ENCODE measurements at places on chromosomes 2 and 18.

- no peak for DNase-seq
Observed at GRCh38 chr2:199814101-199814816, 36.7 kb downstream of the FTCDNL1 start.

GRCh38 chr2:25473758-25474340, 132.1 kb upstream of the DNMT3A start:
- no peak for DNase-seq

DNA sequence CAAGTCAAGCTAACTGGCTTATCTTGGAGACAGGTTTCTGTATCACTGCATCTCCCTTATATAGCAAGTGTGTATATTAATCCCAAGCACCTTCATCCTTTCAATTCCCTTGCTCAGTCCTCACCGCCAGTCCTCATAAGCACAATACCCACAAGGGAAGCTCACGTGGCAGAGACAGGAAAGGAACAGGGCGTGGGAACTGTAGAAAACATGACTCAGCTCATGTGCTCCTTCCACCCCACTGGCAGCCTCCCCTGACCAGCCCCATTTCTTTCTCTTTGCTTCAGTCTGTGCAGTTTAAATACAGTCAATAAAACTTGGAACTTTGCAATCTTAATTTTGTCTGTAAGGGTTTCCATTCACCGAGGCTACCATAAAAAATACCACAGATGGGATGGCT, 36.5 kb upstream of the CDH19 start:
- DNase-seq, result no peak

- DNase-seq, result no peak
Observed at GRCh38 chr18:47484068-47484467, 232.6 kb upstream of the SKOR2 start.

DNA sequence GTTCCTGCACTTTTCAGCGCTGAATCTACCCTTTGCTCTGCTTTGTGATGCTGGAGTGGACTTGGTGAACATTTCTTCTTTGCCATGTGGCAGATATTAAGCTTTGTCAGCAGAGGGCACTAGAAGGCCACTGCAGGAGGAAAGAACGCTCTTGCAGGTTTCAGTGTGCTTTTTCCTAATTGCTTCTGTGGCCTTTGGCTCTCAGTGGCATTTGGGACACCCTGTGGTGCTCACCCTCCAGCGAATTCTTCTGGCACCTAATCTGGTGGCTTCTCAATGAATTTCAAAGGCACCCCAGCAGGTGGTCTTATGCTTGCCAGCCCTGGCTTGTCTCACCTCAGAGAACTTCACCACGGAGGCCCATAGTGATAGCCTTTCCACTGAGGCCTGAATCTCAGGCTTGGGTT, 146.7 kb downstream of the MYO3B start:
- no peak for DNase-seq

DNA sequence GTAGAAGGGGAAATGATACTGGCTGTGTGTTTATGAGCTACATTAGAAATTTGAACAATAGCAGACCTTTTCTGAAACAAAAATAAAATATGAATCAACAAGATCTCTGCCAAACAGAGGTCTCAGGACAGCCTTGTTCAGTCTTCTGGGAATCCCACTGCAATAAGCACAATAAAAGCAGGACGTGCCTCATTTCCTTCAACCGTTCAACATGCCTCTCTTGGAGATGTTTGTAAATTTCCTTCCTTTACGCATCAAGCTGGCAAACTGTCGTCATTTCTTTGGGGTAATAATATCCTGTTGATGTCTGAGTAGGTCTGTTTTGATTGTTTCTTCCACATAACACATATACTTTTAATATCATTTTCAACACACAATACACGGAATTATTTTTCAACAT, 77.2 kb downstream of the TCF4 start:
- no peak for DNase-seq

- DNase-seq, result no peak
Observed at GRCh38 chr2:214865400-214865799, 55.9 kb upstream of the BARD1 start.

- DNase-seq, result no peak
Observed at GRCh38 chr2:69961496-69961895, at the start of gene ASPRV1. Gene ASPRV1, minus strand, starts transcription at chr2:69961631. Its CDS starts 195 bp downstream, at chr2:69961436.

GRCh38 chr2:176129813-176130146, 275 bp downstream of the HOXD8 start:
- DNase-seq, result no peak

DNA sequence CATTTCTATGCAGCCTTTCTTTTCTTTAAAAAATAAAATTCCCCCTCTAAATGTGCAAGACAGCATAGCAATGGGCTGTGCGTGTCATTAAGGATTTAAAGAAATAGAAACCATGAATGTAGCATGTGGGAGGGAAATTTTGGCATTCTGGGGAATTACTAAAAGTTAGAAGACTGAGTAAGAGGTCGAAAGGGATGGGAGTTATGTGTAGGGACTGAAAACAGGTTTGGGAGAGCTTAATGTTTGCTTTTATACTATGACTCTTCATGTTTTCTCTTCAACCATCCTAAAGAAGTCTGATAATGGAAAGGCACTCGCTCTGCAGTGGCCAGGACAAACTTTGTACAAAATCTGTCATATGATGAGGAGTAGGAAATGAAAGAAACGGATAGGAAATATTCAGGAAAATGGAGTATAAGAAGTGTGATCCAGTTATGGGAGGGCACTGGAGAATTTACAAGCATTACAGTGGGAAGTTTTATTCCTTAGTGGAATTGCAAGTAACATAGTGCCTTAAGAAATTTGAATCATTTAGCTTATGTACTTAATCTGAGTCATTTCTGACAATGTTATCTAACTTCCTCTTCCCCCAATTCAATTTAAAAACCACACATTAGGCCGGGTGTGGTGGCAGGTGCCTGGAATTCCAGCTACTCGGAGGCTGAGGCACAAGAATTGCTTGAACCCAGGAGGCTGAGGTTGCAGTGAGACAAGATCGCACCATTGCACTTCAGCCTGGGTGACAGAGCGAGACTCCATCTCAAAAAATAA, 20.6 kb downstream of the TMEM87B start:
- DNase-seq, result no peak

DNA sequence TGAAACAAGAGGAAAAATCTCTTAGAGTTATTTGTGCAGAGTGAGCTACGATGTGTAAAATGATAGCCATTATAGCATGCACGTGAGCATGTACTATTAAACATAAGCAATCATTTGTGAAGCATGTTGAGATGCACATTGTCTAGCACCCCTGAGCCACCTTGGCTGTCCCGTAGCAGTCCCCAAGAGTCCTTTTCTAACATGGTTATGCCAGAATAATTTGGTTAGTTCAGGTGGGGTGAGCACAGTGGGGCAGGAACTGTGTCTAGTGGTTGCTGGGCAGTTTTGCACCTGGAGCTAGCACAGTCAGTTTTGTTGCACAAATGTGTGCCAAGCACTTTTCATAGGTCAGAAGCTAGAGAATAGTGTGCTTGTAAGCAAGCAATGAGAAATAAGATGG, 809.8 kb downstream of the RNF144A start:
- DNase-seq, result no peak

DNA sequence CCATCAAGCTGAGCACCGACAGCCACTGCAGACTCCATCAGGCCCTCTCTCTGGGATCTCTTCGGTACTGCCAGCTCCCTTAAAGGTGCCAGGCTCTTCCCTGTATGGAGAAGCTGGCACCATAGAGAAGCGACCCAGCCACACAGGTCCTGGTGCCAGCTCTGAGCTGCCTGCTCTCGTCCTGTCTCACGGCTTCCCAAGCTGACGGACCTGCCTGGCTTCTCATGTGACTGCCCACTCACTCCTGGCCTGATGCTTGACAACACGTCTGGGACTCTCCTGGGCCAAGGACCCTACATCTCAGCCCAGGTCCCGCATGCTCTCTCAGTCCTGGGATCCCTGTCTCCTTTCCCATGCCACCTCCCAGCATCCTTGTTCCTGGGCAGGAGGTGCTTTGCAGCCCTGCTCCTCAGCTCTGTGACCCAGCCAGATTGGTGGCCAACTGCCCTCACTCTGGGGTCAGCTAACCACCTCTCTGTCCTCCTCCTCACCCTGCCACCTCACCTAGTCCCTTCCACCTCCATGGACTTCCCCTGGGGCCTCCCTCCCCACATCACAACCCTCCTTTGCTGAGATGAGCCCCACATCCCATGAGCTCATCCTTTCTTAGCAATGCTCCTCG, 12.5 kb upstream of the ATOH8 start:
- DNase-seq, result no peak

- no peak for DNase-seq
Observed at GRCh38 chr2:45168711-45169338, 159.6 kb upstream of the SIX2 start.

GRCh38 chr2:106284255-106284654, 90.2 kb upstream of the UXS1 start:
- DNase-seq, result no peak

GRCh38 chr2:100654611-100655010, 91.8 kb downstream of the PDCL3 start:
- no peak for DNase-seq

- DNase-seq, result no peak
Observed at GRCh38 chr18:69759046-69759445, 188.6 kb downstream of the CD226 start.

DNA sequence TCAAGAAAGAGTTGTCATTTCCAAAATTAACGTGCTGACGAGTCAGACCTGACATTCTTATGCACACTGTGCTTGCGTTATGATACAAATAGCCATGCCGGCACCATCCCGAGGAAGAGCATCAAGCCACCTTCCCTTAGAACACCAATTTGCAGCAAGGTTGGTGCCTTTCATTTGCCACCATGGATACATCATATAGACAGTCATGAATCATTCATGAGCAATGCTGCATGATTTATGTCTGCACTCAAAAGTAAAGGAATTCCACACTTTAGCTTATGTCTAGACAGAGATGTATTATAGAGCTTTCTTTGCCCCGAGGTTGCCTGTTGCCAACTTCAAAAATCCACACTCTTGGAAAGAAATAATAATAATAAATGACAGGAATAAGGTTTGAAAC, 166.9 kb downstream of the VWC2L start:
- DNase-seq, result no peak

DNA sequence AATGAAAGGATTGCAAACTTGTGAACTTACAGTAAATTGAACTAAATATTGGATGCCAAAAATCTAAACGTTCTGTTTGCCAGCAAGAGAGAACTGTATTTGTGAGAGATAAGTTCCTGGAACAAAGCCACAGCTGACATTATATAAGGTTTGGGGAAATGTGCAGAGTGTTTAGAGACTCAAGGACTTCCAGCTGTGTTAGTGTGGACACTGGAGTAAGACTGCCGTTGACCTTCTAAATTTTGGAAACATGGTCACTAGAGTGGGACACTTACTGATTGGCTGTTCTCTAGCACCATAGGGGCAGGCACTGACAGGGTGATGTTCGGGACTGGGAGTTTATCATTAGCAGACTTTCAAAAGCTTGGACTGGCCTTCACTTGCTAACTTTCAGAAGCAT, 40.5 kb downstream of the SCN9A start:
- no peak for DNase-seq

GRCh38 chr2:150477347-150477746, 10.1 kb downstream of the RND3 start:
- no peak for DNase-seq

DNA sequence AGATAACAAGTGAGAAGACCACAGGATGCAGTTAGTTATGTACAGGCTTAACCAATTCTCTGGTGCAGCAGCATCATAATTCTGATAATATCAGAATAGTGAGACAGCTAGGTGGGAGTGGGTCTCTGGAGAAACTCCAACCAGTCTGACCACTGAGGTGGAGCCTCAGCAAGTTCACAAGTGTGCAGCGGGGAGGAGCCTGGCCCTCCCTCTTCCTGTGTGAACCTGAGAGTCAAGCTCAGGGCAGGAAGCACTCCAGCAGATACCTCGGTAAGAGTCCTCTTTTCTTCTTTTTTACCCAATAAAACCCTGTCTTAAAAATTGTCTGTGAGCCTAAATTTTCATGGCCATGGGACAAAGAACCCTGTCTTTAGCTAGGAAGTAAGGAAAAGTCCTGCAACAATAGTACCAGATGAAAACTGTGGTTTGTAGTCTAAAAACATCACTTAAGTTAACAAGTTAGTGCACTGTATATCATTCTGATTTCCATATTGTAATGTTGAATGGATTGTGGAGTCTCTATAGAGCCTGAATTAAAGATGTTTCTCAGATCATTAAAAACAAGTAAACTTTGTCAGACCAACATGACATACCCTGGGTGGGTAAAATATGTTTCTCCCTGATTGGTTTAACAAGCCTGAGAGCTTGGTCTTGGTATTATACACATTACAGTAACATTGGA, 370.8 kb downstream of the TMEM182 start:
- no peak for DNase-seq

DNA sequence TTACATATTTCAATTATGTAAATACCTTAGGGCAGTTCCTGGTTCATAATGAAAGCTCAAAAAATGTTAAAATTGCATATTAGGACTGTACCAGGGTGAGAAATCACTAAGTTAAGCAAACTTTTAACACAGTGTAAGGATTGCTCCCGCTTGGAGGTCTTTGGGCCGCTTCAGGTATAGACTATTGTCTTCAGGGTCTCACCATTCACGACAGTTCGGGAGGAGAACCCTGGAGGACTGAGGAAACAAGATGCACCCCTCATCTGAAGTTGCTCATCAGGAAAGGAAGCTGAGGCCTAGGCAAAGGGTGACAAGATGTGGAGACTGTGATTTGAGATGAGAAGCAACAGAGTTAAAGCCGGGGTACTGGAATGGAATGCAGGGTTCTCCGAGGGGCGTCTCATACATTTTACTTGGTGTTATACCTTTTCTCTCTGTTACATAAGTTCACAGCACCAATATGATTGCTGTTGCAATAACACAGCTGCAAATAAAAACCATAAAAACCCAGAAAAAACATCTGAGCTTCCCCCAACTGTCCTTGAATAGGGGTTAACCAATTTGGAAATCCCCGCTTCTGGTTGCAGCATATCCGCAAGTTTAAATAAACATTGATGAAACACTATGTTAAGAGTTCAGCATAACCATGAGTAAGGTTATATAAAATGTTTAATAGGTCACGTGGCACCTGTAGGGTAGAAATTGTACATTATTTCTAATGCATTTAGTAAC, 40.1 kb downstream of the FBXO48 start:
- DNase-seq, result no peak

GRCh38 chr2:11713815-11714214, 32.6 kb upstream of the LPIN1 start:
- DNase-seq, result no peak

DNA sequence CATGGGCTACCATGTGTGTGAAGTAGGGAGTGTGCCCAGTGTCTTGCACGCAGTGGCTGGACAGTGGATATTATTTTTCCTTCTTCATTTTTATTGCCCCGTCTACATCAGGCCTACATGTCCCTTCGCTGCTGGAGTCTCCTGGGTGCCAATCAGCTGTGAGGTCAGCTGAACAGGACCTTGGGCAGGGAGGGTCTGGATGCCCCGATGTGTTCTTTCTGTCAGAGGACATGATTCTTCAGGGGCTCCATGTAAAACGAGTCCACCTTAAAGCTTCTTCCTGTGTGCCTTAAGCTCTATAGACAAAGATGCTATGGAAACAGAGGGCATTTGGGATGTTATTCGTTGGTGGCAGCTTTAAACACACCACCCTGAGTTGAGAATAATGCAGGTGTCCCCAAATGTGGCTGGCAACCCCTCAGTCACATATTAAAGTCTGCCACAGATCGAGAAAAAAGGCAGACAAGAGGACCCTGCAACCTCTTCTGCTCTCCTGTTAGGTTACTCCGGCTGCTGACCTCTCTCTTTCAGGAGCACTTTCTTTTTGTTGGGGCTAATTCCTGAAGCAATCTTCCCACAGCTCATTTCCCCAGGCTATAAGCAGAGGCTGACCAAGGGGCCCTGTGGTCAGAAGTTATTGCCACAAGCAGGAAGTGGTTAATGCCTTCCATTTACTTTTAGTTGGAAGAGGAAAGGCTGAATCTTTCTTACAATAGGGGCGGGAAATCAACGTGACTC, 20.0 kb downstream of the GREB1 start:
- DNase-seq, result no peak
